LHCN-M2 (cell line): ENCODE measurements at places on chromosomes 16 and 17.

DNA sequence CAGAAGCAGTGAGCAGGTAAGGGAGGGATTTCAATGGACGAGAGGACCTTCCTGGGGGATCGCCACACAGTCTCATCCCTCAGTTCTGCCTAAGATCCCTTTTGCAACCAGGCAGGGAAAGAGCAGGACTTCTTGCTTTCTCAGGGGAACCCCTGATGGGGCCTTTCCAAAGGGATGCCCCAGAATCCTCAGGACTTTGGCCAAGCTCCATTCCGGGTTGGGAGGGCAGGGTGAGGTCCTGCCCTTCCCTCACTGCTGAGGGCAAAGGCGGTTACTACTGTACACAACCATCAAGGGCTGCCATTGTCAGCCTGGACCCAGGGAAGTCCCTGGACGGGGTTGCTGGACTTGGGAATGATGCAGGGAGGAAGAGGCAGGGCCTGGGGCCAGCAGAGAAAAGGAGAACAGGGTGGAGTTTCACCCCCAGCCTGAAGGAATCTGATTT is 9.7 kb downstream of the PRR29 start:
- no peak for DNase-seq

DNA sequence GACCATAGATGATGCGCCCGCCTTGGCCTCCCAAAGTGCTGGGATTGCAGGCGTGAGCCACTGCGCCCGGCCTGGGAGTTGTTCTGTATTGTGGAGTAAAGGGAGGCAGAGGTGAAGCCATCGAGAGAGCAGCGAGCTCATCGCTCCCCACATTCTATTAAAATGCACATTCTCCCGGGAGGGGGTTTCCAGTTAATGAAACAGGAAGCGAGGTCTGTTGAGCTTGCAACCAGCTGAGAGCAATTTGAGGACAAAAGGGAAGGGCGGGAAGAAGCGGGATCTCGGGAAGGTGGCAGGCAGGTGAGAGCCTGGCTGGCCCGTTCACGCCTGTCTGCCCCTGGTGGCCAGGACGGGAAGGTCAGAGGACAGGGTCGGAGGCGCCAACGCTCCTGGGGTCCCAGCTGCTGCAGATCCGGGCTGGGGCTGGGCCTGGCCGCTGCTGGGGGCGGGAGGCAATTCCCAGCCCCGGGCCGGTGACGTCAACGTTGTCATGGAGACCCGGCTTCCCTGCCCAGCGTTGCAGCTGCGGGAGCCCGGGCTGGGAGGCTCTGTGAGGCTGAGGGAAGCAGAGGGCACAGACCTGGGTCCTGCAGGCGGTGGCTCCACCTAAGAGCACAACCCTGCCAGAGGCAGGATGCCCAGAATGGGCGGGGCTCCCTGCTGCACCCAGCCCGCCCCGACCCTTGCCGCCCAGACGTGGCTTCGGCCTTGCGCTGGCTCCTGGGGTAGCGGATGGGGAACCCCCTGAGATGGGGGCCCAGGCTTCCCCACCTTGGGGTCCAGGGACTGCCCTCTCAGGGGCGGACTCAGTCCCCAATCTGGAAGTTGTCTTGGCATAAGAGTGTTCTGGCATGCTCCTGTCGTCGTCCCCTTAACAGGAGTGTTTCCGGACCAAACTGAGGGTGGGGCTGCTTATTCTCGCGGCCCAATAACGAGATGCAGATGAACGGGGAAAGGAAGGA is 48.7 kb upstream of the PLCG2 start:
- DNase-seq = peak; percentile 46

DNA sequence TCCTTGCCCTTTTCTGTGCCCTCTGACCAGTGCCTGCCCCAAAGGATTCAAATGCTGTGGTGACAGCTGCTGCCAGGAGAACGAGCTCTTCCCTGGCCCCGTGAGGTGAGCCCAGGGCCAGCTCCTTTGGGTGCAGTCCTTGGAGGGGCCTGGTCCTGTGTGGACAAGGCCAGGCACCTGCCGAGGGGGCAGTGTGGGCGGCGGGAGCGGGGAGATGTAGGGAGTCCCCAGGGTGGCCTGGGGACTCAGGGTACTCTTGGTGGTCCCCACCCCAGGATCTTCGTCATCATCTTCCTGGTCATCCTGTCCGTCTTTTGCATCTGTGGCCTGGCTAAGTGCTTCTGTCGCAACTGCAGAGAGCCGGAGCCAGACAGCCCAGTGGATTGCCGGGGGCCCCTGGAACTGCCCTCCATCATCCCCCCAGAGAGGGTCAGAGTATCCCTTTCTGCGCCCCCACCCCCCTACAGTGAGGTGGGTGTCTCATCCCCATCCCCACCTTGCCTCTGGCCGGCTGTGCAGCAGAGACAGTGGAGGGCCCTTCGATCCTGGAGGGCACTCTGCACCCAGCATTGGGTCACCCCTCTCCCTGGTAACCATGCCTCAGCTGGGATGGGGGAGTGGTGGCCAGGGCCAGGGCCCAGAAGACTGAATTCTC is 4.4 kb downstream of the TMEM92 start:
- no peak for DNase-seq

GRCh38 chr16:88881007-88881615 is 14.7 kb upstream of the PABPN1L start:
- no peak for DNase-seq

GRCh38 chr16:23931199-23931598 is 95.4 kb downstream of the PRKCB start:
- no peak for DNase-seq

- DNase-seq = no peak
These were observed 30.4 kb downstream of the RPH3AL start for GRCh38 chr17:322006-322780.

DNA sequence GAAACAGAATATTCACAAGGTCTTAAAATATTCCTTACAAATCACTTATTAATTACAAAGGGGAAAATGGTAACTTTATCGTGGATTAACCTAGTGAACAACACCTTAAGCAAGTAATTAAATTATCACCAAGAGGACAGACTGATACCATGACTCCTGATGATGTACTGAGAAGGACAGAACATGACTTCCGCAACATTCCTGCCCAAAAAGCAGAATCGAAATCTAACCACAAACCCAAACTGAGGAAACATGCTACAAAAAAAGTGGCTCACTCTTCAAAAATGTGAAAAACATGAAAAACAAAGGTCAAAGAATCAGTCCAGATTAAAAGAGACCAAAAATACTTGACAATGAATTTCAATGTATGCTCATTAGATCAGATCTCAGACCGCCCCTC is 151.5 kb downstream of the AATF start:
- DNase-seq = peak; percentile 25

DNA sequence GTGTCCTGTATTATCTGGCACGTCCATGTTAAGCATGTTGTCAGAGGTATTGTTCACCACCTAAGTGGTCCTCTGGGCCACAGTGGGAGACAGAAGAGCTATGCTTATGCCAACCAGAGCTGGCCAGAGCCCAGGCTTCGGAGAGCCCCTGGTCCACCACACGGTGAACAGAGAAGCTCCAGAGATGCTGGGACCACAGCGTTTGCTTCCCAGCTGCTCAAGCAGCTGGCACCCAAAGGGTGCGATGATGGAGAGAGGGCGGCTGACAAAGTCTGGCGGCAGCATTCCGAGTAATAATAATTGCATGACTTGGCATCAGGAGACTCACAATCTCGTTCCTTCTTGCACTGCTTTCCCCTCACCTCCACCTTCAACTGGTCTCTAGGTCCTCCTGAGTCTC is 35.8 kb upstream of the RCVRN start:
- no peak for DNase-seq
